ENCODE measurements at places on chromosomes 7 and 10. TPM values are rescaled to one million over a fixed set of nuclear protein-coding genes. Genes with fewer than 3 reads are reported as not detected.

EPO gene
- total RNA-seq, result not detected

- no peak for DNase-seq
These were observed 38.2 kb downstream of the AGAP3 start for GRCh38 chr7:151124481-151124880.

- no peak for DNase-seq
These were observed 145.0 kb downstream of the TFEC start for GRCh38 chr7:115885550-115885949.

GHRHR gene
- not detected for total RNA-seq

- DNase-seq, result no peak
These were observed 361.6 kb upstream of the GRM3 start for GRCh38 chr7:86282014-86282682.

Data from CD8-positive, alpha-beta T cell (primary cell).